Chondrocyte (in vitro differentiated cells): ENCODE measurements at places on chromosomes 7 and 10. TPM values are rescaled to one million over a fixed set of nuclear protein-coding genes. Genes with fewer than 3 reads are reported as not detected.
A peak's percentile ranks its signal among the peaks of the same experiment; 100 is the strongest.

GRCh38 chr10:120559800-120560199 is 102.8 kb downstream of the PLPP4 start:
- H3K27me3 ChIP-seq, result no peaks in the 10 kb centered on the region
- H3K27ac ChIP-seq, result no peak overlapping the region
- no peaks in the 10 kb centered on the region for H3K36me3 ChIP-seq
- peaks cover 3% of the 10 kb centered on the region for H3K4me1 ChIP-seq

DNA sequence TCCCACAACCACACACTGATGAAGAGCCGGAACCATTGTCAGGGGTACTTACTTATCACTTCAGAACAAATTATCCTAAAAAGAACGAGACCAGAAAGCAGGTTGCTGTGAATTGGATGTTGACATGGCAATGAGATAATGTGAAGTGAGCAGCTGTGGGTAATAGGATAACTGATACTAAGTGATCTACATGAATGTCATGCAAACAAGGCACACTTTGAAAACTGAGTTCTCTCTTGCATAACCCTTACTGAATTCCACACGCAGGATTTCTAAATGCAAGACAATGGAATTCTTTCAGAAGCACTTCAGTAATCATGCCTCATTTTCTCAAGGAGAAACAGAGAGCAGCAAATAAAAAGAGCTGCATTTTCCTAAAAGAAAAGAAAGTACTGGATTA is 242.5 kb upstream of the TMEM229A start:
- DNase-seq, result no peak

DNA sequence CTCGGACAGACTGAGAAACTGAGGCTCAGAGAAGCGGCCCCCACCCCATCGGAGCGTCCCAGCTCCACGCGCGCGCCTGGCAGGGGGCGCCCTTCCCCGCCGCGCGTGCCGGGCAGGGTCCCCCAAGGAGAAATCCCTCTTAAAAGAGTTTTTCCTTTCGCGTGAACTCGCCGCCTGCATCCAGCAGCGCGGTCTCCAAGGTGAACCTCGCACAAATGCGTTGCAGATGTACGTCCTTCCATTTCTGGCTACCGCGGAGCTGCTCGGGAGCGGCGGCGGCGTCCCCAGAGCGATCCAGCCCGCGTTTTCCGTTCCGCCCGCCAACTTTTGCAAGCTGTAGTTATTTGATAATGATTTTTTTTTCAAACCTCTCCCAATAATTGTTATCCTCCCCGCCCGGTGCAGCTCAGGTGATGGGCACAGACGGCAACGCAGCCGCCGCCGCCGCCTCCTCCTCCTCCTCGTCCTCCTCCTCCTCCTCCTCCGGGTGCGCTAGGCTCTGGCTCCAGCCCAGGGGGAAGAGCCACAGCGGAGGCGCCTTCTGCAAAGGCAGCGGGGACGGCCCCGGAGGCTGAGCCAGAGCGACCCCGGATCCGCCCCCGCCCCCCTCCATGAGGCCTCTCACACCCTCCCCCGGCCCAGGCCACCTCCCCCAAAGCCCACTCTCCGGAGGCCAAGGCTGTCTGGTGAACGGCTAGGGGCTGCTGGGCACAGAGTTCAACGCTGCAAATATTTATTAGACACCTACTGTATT is 74.0 kb upstream of the CUX1 start:
- DNase-seq, result no peak
- H3K4me3 ChIP-seq, result peak overlapping the region; percentile 83
- no peaks in the 10 kb centered on the region for H3K36me3 ChIP-seq
- H3K4me1 ChIP-seq, result peaks cover 21% of the 10 kb centered on the region
- H3K27ac ChIP-seq, result no peak overlapping the region

GRCh38 chr7:134768243-134768642 is 11.2 kb upstream of the CALD1 start:
- H3K36me3 ChIP-seq, result no peaks in the 10 kb centered on the region
- peaks cover 78% of the 10 kb centered on the region for H3K4me1 ChIP-seq
- H3K27ac ChIP-seq, result peak overlapping the region; percentile 96
- DNase-seq, result no peak
- H3K4me3 ChIP-seq, result no peak overlapping the region
- no peaks in the 10 kb centered on the region for H3K27me3 ChIP-seq

GRCh38 chr10:86329896-86330680 is 36.5 kb downstream of the GRID1 start:
- peak; percentile 67 for DNase-seq
- H3K27ac ChIP-seq, result no peak overlapping the region
- peaks cover 21% of the 10 kb centered on the region for H3K27me3 ChIP-seq
- no peaks in the 10 kb centered on the region for H3K4me1 ChIP-seq
- no peaks in the 10 kb centered on the region for H3K36me3 ChIP-seq
- no peak overlapping the region for H3K4me3 ChIP-seq

The SPDYE11 gene
- not detected in 3 replicates for total RNA-seq

DNA sequence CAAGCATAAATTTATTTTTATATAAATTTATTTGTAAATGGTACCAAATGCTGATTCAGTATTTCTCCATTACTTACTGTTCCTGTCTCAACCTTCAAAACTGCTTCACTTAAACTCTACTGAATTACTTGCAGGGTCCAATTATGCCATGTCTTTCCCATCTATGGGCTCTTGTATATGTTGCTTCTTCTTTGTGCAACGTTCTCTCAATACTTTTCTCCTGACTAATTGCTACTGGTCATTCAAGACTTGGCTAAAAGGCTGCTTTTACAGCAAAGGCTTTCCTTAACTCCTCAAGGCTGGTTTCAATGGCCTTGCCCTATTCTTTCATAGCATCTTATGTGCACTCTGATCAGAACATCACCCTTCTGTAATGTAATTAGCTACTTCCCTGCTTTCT is 67.9 kb downstream of the RNLS start:
- DNase-seq, result no peak
- H3K4me1 ChIP-seq, result no peaks in the 10 kb centered on the region

The DPP6 gene
- not detected in 3 replicates for total RNA-seq

- DNase-seq, result no peak
- no peak overlapping the region for H3K4me3 ChIP-seq
- peaks cover 14% of the 10 kb centered on the region for H3K4me1 ChIP-seq
- no peaks in the 10 kb centered on the region for H3K36me3 ChIP-seq
These were observed 17.7 kb downstream of the ADAM8 start for GRCh38 chr10:133258818-133259601.

- peak; percentile 26 for DNase-seq
- H3K27ac ChIP-seq, result no peak overlapping the region
- H3K27me3 ChIP-seq, result peaks cover 10% of the 10 kb centered on the region
- H3K4me3 ChIP-seq, result no peak overlapping the region
- no peaks in the 10 kb centered on the region for H3K36me3 ChIP-seq
These were observed 58.7 kb downstream of the RGS10 start for GRCh38 chr10:119483839-119484238.

GRCh38 chr10:27463961-27464360 is 40.1 kb upstream of the RAB18 start:
- no peaks in the 10 kb centered on the region for H3K4me1 ChIP-seq
- peaks cover 19% of the 10 kb centered on the region for H3K27me3 ChIP-seq
- H3K27ac ChIP-seq, result no peak overlapping the region
- DNase-seq, result no peak
- no peak overlapping the region for H3K4me3 ChIP-seq

GRCh38 chr7:38367301-38367890 is 94.0 kb upstream of the TARP start:
- H3K4me3 ChIP-seq, result no peak overlapping the region
- no peak overlapping the region for H3K27ac ChIP-seq
- H3K27me3 ChIP-seq, result no peaks in the 10 kb centered on the region
- DNase-seq, result no peak

- peak overlapping the region; percentile 6 for H3K27ac ChIP-seq
- peaks cover 7% of the 10 kb centered on the region for H3K27me3 ChIP-seq
- no peak for DNase-seq
- no peaks in the 10 kb centered on the region for H3K36me3 ChIP-seq
- H3K4me1 ChIP-seq, result peaks cover 31% of the 10 kb centered on the region
These were observed 55.8 kb downstream of the TMEM26 start for GRCh38 chr10:61397175-61397986.

- H3K4me3 ChIP-seq, result no peak overlapping the region
- no peaks in the 10 kb centered on the region for H3K4me1 ChIP-seq
- H3K27ac ChIP-seq, result no peak overlapping the region
- no peaks in the 10 kb centered on the region for H3K27me3 ChIP-seq
These were observed 34.0 kb downstream of the MAD1L1 start for GRCh38 chr7:2198760-2199159.

DNA sequence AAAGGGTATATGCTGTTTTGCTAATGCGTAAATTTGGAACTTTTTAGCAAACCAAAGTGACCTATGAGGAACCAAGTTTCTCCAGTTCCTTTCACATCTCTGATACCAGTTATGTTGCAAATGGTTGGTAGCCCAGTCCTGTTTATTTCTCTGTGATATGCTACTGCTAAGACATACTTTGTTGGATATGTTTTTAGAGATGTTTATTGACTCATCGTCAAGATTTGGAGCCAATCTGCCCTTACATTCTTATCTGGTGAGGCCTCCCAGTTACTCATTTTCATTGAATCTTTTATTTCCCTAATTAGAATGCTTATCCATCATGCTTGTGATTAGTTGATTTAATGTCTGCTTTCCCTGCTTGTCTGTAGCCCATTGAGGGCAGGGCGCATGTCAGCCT is 58.9 kb downstream of the LRGUK start:
- H3K36me3 ChIP-seq, result no peaks in the 10 kb centered on the region
- no peak for DNase-seq
- no peaks in the 10 kb centered on the region for H3K4me1 ChIP-seq
- H3K4me3 ChIP-seq, result no peak overlapping the region

GRCh38 chr7:28703037-28703765 is 254.9 kb downstream of the TRIL start:
- H3K4me3 ChIP-seq, result no peak overlapping the region
- peaks cover 29% of the 10 kb centered on the region for H3K4me1 ChIP-seq
- no peak overlapping the region for H3K27ac ChIP-seq
- H3K27me3 ChIP-seq, result no peaks in the 10 kb centered on the region
- no peaks in the 10 kb centered on the region for H3K36me3 ChIP-seq

The SCRN1 gene
- 111 to 129 TPM (median 129 TPM) in 3 replicates for total RNA-seq

- no peak for DNase-seq
- no peaks in the 10 kb centered on the region for H3K27me3 ChIP-seq
- no peak overlapping the region for H3K4me3 ChIP-seq
- H3K36me3 ChIP-seq, result peaks cover 33% of the 10 kb centered on the region
- peaks cover 19% of the 10 kb centered on the region for H3K4me1 ChIP-seq
These were observed 183.2 kb downstream of the PRPF18 start for GRCh38 chr10:13769946-13770345.

The RABGEF1 gene
- 26.8 to 29.5 TPM (median 27.9 TPM) in 3 replicates for total RNA-seq

- no peak for DNase-seq
- no peak overlapping the region for H3K4me3 ChIP-seq
- H3K36me3 ChIP-seq, result no peaks in the 10 kb centered on the region
- H3K4me1 ChIP-seq, result peaks cover 11% of the 10 kb centered on the region
These were observed 46.1 kb upstream of the SLC35B4 start for GRCh38 chr7:134362587-134363483.

GRCh38 chr7:12567015-12567414 is 3.5 kb upstream of the SCIN start:
- peaks cover 20% of the 10 kb centered on the region for H3K4me1 ChIP-seq
- DNase-seq, result no peak
- H3K27ac ChIP-seq, result no peak overlapping the region
- no peak overlapping the region for H3K4me3 ChIP-seq

The PNLIP gene
- total RNA-seq, result not detected in 3 replicates

DNA sequence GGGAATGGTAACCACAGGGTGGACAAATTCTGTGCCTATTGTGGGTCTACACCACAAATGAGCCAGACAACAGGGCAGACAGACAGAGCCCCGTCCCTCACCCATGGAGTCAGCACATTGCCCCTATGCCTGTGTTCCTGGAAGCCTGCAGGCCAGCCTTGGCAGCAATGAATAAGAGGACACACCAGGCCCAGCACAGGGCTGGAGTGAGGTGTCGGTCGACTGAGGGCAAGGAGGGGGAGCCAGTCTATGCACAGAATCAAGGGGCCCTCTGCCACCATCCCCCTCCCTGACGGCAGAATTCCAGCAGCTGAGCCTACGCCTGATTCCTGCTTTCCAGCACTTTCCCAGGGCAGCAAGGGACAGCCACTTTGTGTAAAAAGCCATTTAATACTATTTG is 98.2 kb downstream of the CALN1 start:
- no peaks in the 10 kb centered on the region for H3K36me3 ChIP-seq
- H3K27ac ChIP-seq, result no peak overlapping the region
- peaks cover 17% of the 10 kb centered on the region for H3K27me3 ChIP-seq
- H3K4me3 ChIP-seq, result no peak overlapping the region
- no peak for DNase-seq

The TEX36 gene
- not detected in 3 replicates for total RNA-seq

GRCh38 chr7:26593896-26594295 is 270.5 kb downstream of the SKAP2 start:
- no peak overlapping the region for H3K27ac ChIP-seq
- no peak for DNase-seq
- H3K27me3 ChIP-seq, result peaks cover 34% of the 10 kb centered on the region
- no peak overlapping the region for H3K4me3 ChIP-seq

DNA sequence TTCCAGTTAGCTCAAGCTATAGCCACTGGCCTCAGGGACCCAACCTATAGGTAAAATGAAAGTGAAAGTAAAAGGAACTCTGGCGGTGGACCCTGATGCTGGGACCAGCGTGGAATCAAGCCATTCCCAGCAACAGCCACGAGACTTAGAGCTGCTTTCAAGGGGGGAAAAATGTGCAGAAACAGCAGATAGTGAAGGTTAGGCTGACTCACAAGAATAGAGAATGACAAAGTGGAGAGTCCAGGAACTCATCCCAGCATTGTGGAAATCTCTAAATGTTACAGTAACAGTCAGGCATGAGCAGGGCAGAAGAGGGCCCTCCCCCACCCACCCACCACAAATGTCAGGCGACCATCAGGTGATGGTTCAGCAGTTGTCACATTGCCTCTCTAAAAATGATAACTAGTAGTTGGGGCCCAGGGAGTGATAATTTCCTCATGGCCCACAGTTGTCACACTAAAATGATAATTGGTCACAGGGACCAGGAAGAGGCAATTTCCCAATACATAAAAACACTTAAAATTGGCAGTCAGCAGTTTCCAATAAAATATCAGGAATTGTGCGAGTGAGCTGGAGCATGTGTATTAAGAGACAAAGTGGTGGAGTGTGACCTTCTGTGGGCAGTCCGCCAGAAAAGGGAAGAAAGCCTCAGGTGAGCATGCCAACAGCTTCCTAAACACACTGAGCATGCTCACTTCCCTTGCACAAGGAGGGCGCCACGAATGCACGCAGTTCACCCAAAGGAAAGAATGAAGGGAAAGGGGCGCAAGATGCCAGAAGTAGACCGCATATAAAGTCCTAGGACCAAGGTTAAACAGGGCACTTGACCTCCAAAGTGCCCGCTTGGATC is 129.8 kb upstream of the PPP1R3A start:
- H3K4me3 ChIP-seq, result peak overlapping the region; percentile 42
- H3K4me1 ChIP-seq, result peaks cover 8% of the 10 kb centered on the region
- H3K36me3 ChIP-seq, result no peaks in the 10 kb centered on the region
- no peaks in the 10 kb centered on the region for H3K27me3 ChIP-seq
- no peak overlapping the region for H3K27ac ChIP-seq

DNA sequence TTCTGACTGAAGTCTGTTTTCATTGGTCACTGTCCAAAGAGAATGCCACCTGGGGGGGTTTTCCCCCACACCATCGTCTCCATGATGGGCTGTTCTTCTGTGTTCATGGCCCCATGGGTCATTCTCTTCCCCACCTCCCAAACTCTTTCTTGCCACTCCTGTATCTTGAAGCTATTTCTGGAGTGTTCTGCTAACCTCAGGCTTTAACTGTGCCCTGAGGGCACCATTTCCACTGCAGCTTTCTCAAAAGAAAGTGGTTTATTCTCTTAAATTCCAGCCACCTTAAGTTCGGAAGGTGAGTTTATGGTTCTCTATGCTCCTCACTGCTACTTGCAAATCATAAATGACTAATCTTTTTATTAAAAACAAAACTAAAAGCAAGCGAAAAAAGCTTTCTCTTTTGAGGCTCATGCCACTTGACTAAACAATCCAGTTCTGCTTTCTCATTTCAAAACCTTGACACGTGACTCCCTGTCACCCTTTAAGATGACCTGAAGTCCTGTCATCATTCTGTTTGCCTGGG is 7.4 kb upstream of the APBB1IP start:
- H3K27ac ChIP-seq, result no peak overlapping the region
- H3K27me3 ChIP-seq, result peaks cover 3% of the 10 kb centered on the region
- no peaks in the 10 kb centered on the region for H3K4me1 ChIP-seq
- no peak for DNase-seq
